ENCODE measurements at places on chromosomes 1 and 21. TPM values are rescaled to one million over a fixed set of nuclear protein-coding genes. Genes with fewer than 3 reads are reported as not detected.

Gene C4BPB
- total RNA-seq: 59.7 TPM

Gene DIO1
- 155 TPM for total RNA-seq

Gene LCE3A
- not detected for total RNA-seq

Gene B4GALT2
- total RNA-seq: 12.8 TPM

Gene GPR52
- total RNA-seq: 4.8 TPM

Gene FCGR3B
- total RNA-seq: 6.0 TPM

Gene ILDR2
- total RNA-seq: 0.09 TPM

Gene COL6A2
- 44.3 TPM for total RNA-seq

Gene SRGAP2C
- total RNA-seq: 5.9 TPM

Gene SPRR2E
- not detected for total RNA-seq

Gene HPCAL4
- total RNA-seq: not detected

Gene RUNX1
- total RNA-seq: 5.0 TPM

Gene FCRL2
- total RNA-seq: 0.08 TPM

Gene MNDA
- 4.9 TPM for total RNA-seq

Gene IVL
- not detected for total RNA-seq

Gene TNFRSF25
- 2.6 TPM for total RNA-seq

Gene ETV3L
- not detected for total RNA-seq

Gene ANXA9
- total RNA-seq: 18.2 TPM

Gene GBP6
- total RNA-seq: 0.08 TPM

Gene CACHD1
- 3.3 TPM for total RNA-seq

Gene SPRR3
- total RNA-seq: not detected

Gene HMGCS2
- total RNA-seq: 846 TPM

Gene TPR
- total RNA-seq: 37.6 TPM

Gene LCE3D
- total RNA-seq: not detected

Gene PRKAA2
- total RNA-seq: 2.3 TPM

Gene ZBTB48
- 8.3 TPM for total RNA-seq

Gene NCAM2
- 0.25 TPM for total RNA-seq

Gene FMO2
- 0.84 TPM for total RNA-seq

Measured in liver (tissue), 10 donors.